Dermis microvascular lymphatic vessel endothelial cell (primary cell): ENCODE measurements at places on chromosomes 1 and 21. TPM values are rescaled to one million over a fixed set of nuclear protein-coding genes. Genes with fewer than 3 reads are reported as not detected.

The CASQ1 gene
- not detected in 2 replicates for total RNA-seq

The HTR1D gene
- 0.13 TPM in 2 replicates for total RNA-seq

The TCHH gene
- total RNA-seq: under 0.01 TPM in 2 replicates

The DTL gene
- 10.6 and 11.4 TPM in 2 replicates for total RNA-seq

The GPR25 gene
- total RNA-seq: not detected in 2 replicates

The SLC44A5 gene
- total RNA-seq: 1.0 and 4.6 TPM in 2 replicates

The RASSF5 gene
- 0.13 TPM in 2 replicates for total RNA-seq

The NBPF4 gene
- total RNA-seq: not detected in 2 replicates

The SLC19A1 gene
- 4.9 and 5.4 TPM in 2 replicates for total RNA-seq

The COQ8A gene
- 20.7 and 26.7 TPM in 2 replicates for total RNA-seq

The PDZK1 gene
- 0.13 TPM in 1 of 2 replicates, not detected in the other for total RNA-seq

The PALMD gene
- 10.9 and 22.0 TPM in 2 replicates for total RNA-seq

The OR2T27 gene
- not detected in 2 replicates for total RNA-seq

The SLC6A17 gene
- 2.4 and 2.7 TPM in 2 replicates for total RNA-seq

The CD5L gene
- not detected in 2 replicates for total RNA-seq

The GBP1 gene
- 8.6 and 10.9 TPM in 2 replicates for total RNA-seq

The CTSS gene
- 27.9 and 51.7 TPM in 2 replicates for total RNA-seq

The NECTIN4 gene
- total RNA-seq: under 0.01 and 0.26 TPM in 2 replicates

The INKA2 gene
- 5.3 and 6.6 TPM in 2 replicates for total RNA-seq

The EXTL1 gene
- not detected in 2 replicates for total RNA-seq

The S100A13 gene
- total RNA-seq: 124 and 129 TPM in 2 replicates

The ZNF695 gene
- 1.0 and 2.4 TPM in 2 replicates for total RNA-seq

The LUZP1 gene
- 29.1 and 33.6 TPM in 2 replicates for total RNA-seq

The FAM229A gene
- 0.64 and 1.4 TPM in 2 replicates for total RNA-seq

The BRINP3 gene
- total RNA-seq: not detected in 2 replicates

The DMRTA2 gene
- under 0.01 TPM in 1 of 2 replicates, not detected in the other for total RNA-seq

The PEAR1 gene
- total RNA-seq: 10.9 and 25.2 TPM in 2 replicates

The FUBP1 gene
- 82.4 and 109 TPM in 2 replicates for total RNA-seq

The PROK1 gene
- not detected in 2 replicates for total RNA-seq

The EPHB2 gene
- total RNA-seq: 26.6 and 41.2 TPM in 2 replicates

The DNAJC28 gene
- 0.89 and 1.2 TPM in 2 replicates for total RNA-seq

The LCE3D gene
- not detected in 2 replicates for total RNA-seq

The AMY1B gene
- not detected in 2 replicates for total RNA-seq

The FAM110D gene
- total RNA-seq: 4.1 and 7.1 TPM in 2 replicates

The OPTC gene
- not detected in 2 replicates for total RNA-seq

The CA6 gene
- not detected in 2 replicates for total RNA-seq
